Prostate gland (tissue), 2 donors: ENCODE measurements at places on chromosomes 12 and 14.
A peak's percentile ranks its signal among the peaks of the same experiment; 100 is the strongest.

GRCh38 chr14:37369425-37369824 is 171.7 kb downstream of the MIPOL1 start:
- no peaks in the 10 kb centered on the region for H3K4me1 ChIP-seq
- H3K36me3 ChIP-seq, result no peaks in the 10 kb centered on the region
- H3K4me3 ChIP-seq, result no peak overlapping the region
- H3K27ac ChIP-seq, result peak overlapping the region; percentile 27
- no peaks in the 10 kb centered on the region for H3K27me3 ChIP-seq

DNA sequence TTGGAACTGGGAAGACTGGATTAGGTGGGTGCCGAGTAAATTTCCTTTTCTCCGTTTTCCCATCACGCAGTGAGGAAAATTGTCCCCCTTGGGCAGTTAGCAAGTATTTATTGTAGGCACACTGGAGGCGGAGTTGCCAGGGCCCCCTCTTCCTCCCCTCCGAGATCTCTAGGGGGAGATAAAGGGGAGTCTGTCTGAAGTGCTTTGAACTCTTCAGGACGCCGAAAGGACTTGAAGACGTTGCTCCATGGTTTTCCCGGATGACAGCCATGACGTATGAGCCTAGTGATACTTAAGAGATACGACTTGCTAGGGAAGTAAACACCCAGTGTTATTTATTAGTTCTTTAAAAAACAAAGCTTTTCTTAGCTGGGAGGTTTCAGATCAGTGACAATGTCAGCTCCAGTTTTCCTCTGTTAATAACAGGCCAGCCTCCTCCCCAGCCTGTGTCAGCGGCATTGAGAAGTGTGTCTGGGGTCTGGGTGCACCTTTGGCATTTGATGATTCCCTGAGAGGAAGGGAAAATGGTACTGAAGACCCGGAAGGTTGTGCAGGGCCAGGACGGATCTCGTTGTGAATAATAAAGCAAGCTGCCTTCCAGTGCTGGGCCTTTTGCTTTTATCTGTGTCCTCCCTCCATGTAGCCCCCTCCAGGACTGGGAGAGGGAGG is 78.7 kb downstream of the TSPAN9 start:
- H3K27me3 ChIP-seq, result no peaks in the 10 kb centered on the region
- no peaks in the 10 kb centered on the region for H3K36me3 ChIP-seq
- H3K4me3 ChIP-seq, result no peak overlapping the region
- H3K27ac ChIP-seq, result no peak overlapping the region
- DNase-seq, result no peak

DNA sequence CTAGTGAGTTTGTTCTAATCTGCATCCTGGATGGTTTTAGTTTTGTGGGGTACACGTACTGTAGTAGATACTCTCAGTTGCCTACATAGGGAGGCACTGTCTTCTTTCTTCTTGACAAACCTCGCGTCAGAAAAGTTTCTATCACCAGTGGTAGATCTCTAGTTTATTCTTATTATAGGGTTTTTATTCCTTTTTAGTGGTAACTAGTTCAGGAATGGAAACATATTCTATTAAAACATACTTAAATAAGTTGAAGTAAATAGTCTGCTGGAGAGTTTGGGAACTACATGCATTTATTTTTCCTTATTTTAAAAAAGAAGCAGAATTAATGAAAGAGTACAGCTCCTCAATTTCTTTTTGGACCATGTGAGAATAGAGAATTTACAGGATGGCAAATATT is 33.6 kb upstream of the OR9K2 start:
- H3K27ac ChIP-seq, result no peak overlapping the region
- DNase-seq, result no peak
- no peaks in the 10 kb centered on the region for H3K4me1 ChIP-seq
- peaks cover 2% of the 10 kb centered on the region for H3K27me3 ChIP-seq
- H3K36me3 ChIP-seq, result no peaks in the 10 kb centered on the region

- H3K4me1 ChIP-seq, result no peaks in the 10 kb centered on the region
- H3K36me3 ChIP-seq, result no peaks in the 10 kb centered on the region
- no peak overlapping the region for H3K27ac ChIP-seq
Measured at GRCh38 chr14:92563359-92563758, 49.8 kb downstream of the RIN3 start.

DNA sequence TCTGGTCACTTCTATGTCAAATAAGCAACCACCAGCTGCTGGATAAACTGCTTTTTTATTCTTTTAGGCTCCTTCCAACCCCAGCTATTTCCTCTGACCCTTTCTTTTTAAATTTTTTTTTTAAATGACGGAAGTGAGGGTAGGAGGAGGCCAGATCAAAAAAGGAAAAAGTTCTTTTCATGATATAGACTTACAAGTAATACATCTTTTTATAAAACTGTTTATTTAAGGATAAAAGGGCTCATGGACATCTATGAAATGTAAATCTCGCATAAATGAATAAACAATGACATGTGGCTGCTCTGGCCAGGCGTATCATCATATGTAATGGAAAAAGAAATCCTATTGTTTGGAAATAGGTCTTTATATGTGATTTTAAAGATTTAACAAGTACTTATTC is 169.0 kb upstream of the ATP2B1 start:
- no peak overlapping the region for H3K27ac ChIP-seq
- H3K4me3 ChIP-seq, result no peak overlapping the region
- H3K27me3 ChIP-seq, result no peaks in the 10 kb centered on the region
- DNase-seq, result no peak

DNA sequence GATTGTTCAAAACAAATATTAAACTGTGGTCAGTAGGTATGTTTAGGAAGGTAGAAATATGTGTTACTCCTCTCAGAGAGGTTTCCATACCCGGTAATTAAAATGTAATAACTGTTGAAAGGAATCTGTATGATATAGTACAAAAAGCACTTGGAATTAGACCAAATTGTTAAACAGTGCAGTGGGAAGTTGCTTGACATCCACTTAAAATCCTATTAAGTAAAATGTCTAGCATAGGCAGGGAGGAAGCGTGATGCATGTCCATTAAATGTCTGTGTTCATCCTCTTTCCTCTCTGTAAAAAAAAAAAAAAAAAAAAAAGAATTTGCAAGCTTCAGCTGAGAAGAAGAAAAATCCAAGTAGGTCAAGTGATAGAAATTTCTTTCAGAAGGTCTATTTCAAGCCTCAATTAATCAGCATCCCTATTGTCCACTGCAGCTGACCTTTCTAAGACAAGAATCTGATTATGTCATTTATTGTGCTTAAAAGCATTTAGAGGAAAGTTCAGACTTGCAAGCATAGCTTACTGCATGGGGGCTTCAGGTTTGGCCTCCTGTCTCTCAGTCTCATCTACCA is 265.6 kb upstream of the RGS6 start:
- no peak overlapping the region for H3K27ac ChIP-seq
- no peaks in the 10 kb centered on the region for H3K27me3 ChIP-seq
- no peak overlapping the region for H3K4me3 ChIP-seq
- no peaks in the 10 kb centered on the region for H3K4me1 ChIP-seq
- no peak for DNase-seq

GRCh38 chr12:10497602-10498001 is 8.1 kb upstream of the EIF2S3B start:
- H3K4me3 ChIP-seq, result no peak overlapping the region
- no peak overlapping the region for H3K27ac ChIP-seq
- H3K36me3 ChIP-seq, result no peaks in the 10 kb centered on the region
- DNase-seq, result no peak

GRCh38 chr12:80684077-80684495 is 23.3 kb upstream of the MYF6 start:
- H3K27me3 ChIP-seq, result no peaks in the 10 kb centered on the region
- H3K36me3 ChIP-seq, result no peaks in the 10 kb centered on the region
- no peaks in the 10 kb centered on the region for H3K4me1 ChIP-seq
- DNase-seq, result no peak
- H3K4me3 ChIP-seq, result no peak overlapping the region

GRCh38 chr12:32032205-32032810 is 73.1 kb downstream of the RESF1 start:
- H3K36me3 ChIP-seq, result no peaks in the 10 kb centered on the region
- H3K4me1 ChIP-seq, result no peaks in the 10 kb centered on the region
- H3K27me3 ChIP-seq, result no peaks in the 10 kb centered on the region
- DNase-seq, result no peak
- no peak overlapping the region for H3K4me3 ChIP-seq
- H3K27ac ChIP-seq, result no peak overlapping the region

GRCh38 chr14:103552846-103553210 is 9.6 kb downstream of the BAG5 start:
- H3K27ac ChIP-seq, result peak overlapping the region; percentile 81
- no peaks in the 10 kb centered on the region for H3K4me1 ChIP-seq
- H3K4me3 ChIP-seq, result no peak overlapping the region

GRCh38 chr12:25123126-25123525 is 71.8 kb downstream of the DNAI7 start:
- DNase-seq, result no peak
- no peaks in the 10 kb centered on the region for H3K27me3 ChIP-seq
- no peak overlapping the region for H3K4me3 ChIP-seq
- no peaks in the 10 kb centered on the region for H3K4me1 ChIP-seq
- no peak overlapping the region for H3K27ac ChIP-seq
- H3K36me3 ChIP-seq, result no peaks in the 10 kb centered on the region

DNA sequence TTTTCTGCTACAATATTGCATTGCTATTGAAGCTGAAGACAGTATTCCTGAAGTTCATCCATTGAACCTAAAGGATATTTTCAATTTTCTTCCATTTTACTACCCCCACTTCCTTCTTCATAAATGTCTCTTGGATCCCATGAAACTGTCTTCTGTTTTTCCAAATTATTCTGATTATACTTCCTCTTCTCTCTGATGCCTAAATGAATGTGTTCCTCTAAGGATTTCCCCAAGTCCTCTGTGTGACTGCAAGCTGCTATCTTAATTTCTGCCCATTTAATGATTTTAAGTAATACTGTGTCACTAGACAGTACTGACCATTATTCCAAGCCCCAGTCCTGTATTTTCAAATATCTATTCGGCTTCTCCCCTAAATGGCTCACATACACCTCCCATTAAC is 102.9 kb downstream of the TAOK3 start:
- no peaks in the 10 kb centered on the region for H3K36me3 ChIP-seq
- no peaks in the 10 kb centered on the region for H3K27me3 ChIP-seq
- peaks cover 3% of the 10 kb centered on the region for H3K4me1 ChIP-seq
- no peak overlapping the region for H3K27ac ChIP-seq
- DNase-seq, result no peak

DNA sequence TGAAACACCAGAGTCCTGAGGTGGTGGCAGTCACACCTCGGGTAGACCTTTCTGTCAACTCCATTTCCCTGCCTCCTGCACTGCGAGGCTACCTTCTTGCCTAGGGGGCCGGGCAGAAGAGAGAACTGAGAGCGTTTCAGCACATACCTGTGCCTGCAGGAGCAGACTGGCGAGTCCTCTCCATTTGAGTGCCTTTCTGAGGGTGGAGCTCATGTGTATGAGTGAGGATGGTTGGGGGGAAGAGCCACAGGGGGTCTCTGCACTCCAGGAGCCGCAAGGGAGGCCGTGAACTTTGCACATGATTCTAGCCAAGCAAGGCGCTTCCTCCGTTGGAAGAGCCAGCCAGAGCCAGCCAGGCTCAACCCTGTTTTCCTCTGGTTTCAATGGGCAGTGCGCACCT is 31.0 kb upstream of the CCND2 start:
- H3K4me3 ChIP-seq, result no peak overlapping the region
- no peaks in the 10 kb centered on the region for H3K4me1 ChIP-seq
- no peaks in the 10 kb centered on the region for H3K36me3 ChIP-seq
- H3K27me3 ChIP-seq, result no peaks in the 10 kb centered on the region
- no peak overlapping the region for H3K27ac ChIP-seq
